ENCODE measurements at places on chromosomes 6 and 20.

- no peak for DNase-seq
Observed at GRCh38 chr20:47370214-47370613, 13.7 kb upstream of the ZMYND8 start.

DNA sequence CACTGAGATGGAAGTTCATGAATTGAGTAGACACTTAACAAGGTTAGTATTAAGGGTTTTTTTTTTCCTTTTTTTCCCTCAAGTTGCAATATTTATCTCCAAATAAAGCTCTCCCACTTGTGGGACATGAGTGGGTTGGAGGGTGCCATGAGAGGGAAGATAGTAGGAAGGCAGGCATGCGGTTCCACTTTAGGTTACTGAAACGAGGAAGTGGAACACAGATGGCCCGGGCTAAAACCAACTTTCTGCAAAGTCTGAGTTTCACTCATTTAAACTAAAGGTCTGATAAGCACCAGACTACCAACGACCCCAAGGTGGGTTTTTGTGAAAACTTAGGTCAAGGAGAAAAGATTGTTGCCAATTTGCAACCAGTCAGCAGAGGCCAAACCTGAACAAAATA lies 42.2 kb downstream of the TBC1D7 start:
- DNase-seq: no peak

GRCh38 chr6:13495818-13496217 lies 8.4 kb upstream of the GFOD1 start:
- no peak for DNase-seq

- no peak for DNase-seq
Observed at GRCh38 chr20:62708591-62709536, at the start of gene NTSR1. Gene NTSR1, plus strand, starts transcription at chr20:62708836. Its CDS starts 372 bp downstream, at chr20:62709208.

GRCh38 chr20:56778765-56779195 lies 149.7 kb downstream of the TFAP2C start:
- DNase-seq: peak; percentile 83

- DNase-seq: peak; percentile 95
Observed at GRCh38 chr20:25237610-25238318, 10.1 kb upstream of the PYGB start.

DNA sequence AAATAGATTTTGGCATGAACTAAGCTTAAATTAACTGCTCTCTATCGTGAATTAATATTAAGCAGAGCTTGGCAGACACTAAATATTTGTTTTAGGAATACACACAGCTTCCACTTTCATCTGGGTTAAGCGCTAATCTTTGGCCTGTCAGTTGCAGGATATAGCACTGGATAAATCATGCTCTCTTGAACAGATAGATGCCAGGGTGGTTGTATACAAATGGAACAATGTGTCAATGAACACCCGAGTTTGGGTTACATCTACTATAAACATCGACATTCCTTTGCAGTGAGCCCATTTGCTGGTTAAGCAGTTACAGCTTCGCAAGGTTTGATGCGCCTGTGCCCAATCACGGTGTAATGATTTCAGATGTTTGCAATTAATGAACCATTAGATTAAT lies 338.2 kb upstream of the ZFP64 start:
- no peak for DNase-seq

GRCh38 chr6:652865-653264 lies 4.0 kb downstream of the HUS1B start:
- DNase-seq: no peak

GRCh38 chr20:11379257-11380011 lies 538.3 kb upstream of the BTBD3 start:
- peak; percentile 18 for DNase-seq

DNA sequence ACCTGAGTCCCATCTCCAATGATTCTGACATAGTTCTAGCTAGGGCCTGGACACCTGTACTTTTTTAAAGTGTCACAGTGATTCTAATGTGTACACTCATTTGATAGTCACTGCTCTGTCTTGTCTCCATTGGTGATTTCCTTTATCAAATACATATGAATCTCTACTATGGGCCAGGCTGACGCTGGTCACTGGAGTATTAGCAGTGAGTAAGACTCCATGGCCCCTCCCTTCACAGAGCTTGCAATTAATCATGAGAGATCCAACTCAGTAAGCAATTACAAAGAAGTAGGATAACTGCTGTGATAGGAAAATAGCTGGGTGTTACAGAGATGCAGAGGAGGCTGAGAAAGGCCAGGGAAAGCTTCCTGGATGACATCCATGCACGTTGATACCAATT lies 19.3 kb upstream of the SASH1 start:
- DNase-seq: no peak

GRCh38 chr6:150813993-150814359 lies 51.5 kb upstream of the MTHFD1L start:
- DNase-seq: no peak

GRCh38 chr20:59007665-59008511 lies 834 bp upstream of the CTSZ start:
- no peak for DNase-seq

DNA sequence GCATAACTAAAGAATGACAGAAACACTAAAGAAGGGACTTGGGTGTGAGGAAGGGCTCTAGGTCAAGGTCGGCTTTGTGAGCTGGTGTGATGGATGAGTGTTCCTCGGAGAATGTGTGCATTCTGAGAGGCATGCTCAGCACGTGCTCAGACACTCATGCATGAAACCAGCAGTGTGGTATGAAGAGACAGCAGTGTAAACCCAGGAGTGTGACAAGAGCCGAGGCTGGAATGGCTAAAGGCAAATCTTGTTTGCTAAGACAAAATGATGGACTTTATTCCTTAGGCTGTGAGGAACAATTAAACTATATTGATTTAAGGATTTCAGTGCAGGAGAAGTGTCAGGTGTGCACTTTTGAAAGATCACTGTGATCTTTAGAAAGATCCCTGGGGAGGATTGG lies 107.4 kb upstream of the MAP7 start:
- DNase-seq: no peak

GRCh38 chr6:28001751-28002150 lies 44.7 kb downstream of the OR2B6 start:
- DNase-seq: no peak

DNA sequence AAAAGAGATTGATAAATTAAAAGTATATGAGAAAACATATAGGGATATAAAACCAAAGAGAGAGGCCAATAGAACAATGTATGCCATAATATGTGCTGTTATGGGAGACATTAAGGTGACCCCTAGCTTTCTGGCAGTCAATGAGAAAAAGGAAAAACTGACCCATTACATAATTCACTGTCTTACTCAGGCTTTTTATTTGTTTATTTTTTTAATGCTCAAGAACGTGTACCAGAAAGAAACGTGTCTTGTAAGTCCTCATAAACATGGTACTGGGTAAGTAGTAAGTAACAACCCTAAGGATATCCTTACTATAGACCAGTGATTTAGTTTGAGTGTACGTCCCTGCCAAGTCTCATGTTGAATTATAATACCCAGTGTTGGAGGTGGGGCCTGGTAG lies 160.8 kb upstream of the PHACTR1 start:
- DNase-seq: no peak

Data from brain pericyte (primary cell).